ENCODE measurements at places on chromosomes 3 and 15.

GRCh38 chr15:42150219-42150970 lies 6.0 kb downstream of the PLA2G4F start:
- DNase-seq = no peak

GRCh38 chr15:28975766-28976179 lies 90.0 kb downstream of the APBA2 start:
- no peak for DNase-seq

GRCh38 chr15:88790486-88790885 lies 12.8 kb upstream of the ACAN start:
- DNase-seq = no peak

- no peak for DNase-seq
Measured at GRCh38 chr15:97903971-97904572, 56.4 kb upstream of the ARRDC4 start.

- no peak for DNase-seq
Measured at GRCh38 chr15:38549222-38549621, 15.4 kb downstream of the RASGRP1 start.

DNA sequence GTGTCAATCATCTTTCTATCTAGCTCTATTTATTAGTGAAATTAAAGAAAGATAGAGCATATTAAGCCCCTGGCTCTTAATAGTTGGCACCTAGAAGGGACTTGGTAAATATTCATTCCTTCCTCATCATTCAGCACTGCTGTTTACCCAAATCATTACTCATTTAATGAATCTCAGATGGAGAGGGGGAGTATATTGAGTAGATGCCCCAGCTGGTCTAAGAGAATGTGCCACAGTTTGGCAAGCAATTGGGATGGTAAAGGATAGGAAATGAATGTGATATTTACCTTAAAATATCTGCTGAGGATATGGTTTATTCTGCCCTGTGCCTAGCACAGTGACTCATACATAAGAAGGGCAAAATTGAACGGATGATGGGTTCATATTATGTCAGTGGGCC lies 6.0 kb downstream of the IL1RAP start:
- no peak for DNase-seq

DNA sequence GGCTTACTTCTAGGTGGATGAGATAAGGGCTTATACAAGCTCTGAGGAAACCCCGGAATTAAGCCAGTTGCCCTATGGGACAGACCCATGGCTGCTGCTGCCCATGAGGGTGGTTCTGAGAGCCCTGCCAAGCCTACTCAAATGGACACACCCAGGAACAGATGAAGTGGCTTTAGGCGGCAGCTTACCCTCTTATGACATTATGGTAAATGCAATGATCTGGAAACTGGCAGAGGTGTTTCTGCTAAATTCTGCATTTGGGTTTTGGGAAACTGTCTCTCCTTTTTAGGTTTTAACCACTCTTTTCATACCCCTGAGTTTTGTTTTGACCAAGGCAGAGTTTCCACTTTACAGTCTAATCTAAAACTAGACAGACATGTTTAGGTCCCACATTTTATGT lies 9.0 kb upstream of the ZBED2 start:
- DNase-seq = no peak

DNA sequence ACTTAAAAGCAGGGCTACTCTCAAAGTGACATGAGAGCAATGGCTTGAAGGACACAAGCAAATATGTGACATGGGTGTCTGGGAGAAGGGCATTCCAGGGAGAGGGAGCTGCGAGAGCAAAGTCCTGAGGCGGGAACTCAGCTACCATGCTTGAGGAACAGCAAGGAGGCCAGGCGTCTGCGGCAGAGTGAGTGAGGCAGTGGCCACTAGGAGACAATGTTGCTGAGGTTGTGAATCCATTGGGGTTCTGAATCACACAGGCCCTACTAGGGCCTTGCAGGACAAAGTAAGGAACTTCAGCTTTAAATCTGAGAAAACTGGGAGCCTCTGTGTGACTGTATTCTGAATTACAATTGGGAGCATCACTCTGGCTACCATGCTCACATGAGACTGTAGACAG lies 94.1 kb upstream of the PRICKLE2 start:
- DNase-seq = no peak

DNA sequence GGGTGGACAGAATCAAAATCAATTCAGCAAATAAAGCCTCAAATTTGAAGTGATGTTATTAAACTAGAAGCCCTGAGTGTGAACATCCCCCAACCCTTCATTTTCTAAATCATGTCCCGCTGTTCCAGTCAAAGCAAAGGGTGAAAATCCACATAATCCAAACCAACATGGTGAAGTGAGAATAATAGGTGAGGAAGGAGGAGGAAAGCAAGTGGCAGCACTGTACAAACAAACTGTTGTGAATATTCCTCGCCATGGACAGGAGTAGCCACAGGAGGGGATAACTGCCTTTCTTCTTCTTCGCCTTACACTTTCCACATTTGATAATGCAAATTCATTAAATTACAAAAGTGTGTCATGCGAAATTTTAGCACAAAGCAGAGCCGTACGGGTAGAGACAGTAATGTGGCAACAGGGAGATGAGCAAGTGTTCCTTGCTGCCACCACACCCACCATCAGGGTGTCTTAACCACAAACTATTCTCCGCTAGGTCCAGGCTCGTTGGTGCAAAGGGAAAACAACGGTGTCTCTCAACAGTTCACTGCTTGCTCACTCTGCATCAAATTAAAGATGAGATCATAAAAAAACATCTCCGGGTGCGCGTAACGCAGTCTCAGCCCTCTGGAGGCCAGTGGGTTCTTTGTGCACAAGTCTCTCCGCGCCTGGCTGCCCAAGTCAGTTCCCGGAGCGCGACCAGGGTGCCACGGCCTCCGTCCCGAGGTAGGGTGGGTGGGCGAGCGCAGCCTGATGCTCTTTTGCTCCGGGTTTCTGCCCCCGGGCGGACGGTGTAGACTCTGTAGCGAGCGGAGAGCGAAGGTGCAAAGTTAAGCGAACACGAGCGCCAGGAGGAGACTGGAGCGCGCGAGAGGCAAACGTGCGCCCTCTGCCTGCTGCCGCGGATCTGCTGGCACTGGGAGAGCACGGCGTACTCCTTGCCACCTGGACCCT lies 6.7 kb downstream of the EPHA3 start:
- DNase-seq = no peak

- DNase-seq = no peak
Measured at GRCh38 chr15:63284335-63284734, 6.9 kb downstream of the APH1B start.

DNA sequence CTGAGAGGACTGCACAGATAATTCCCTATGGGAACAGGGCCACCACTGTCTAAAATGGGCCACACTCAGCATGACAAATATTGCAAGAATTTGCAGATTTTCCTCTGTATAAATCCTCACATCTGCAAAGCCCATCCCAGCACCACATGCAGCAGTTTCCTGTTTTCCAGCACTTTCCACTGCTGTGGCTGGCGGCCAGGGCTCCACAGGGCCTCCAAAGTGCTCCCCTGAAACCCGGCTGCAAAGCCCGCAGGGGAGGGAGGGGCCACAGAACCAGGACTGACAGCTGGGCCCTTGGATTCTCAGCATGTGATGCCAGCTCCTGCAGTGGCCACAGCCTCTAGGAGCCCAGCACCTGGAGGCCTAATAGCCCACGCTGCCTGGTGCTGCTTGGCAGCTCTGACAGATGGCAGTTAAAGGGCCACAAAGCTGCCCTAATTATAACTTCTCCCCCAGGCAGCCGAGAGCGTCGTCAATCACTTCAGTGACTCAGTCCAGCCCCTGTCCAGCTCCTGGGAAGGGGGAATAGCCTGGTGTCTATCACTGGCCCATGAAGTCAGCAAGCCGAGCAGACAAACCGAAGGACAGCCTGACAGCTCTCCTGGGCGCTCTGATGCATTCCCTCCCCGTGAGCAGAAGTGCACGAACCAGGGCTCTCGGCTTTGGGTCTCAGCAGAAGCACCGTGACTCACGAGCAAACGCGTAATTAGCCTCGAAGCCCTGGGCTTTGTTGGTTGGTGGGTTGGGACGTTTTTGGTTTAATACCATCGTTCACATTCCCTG lies 4.7 kb downstream of the LRRC15 start:
- no peak for DNase-seq

- peak; percentile 8 for DNase-seq
Measured at GRCh38 chr3:24288496-24289236, 206.0 kb downstream of the THRB start.

- DNase-seq = no peak
Measured at GRCh38 chr3:80592792-80593191, 825.0 kb upstream of the ROBO1 start.

DNA sequence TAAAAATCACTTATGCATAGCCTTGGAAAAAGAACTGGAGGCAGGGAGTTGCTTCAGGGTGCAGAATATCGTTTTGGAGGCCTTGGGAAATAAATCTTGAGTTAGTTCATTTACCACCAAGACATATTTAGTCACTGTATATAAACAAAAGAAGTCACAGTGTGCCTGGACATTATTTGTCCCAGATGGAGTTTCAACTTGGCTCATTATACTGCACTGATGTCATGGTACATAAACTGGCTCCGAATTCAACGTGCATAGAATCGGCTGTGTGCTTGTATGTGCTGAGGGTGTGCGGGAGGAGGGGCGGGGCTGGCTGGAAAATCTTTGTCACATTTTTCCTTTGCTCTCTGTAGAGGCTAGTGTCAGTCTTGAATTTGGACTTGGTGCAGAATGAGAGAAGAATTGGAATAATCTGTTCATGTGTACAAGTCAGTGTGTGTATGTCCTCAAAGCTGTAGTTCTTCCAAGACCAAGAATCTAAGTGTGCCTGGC lies 86.6 kb downstream of the FNDC3B start:
- no peak for DNase-seq

DNA sequence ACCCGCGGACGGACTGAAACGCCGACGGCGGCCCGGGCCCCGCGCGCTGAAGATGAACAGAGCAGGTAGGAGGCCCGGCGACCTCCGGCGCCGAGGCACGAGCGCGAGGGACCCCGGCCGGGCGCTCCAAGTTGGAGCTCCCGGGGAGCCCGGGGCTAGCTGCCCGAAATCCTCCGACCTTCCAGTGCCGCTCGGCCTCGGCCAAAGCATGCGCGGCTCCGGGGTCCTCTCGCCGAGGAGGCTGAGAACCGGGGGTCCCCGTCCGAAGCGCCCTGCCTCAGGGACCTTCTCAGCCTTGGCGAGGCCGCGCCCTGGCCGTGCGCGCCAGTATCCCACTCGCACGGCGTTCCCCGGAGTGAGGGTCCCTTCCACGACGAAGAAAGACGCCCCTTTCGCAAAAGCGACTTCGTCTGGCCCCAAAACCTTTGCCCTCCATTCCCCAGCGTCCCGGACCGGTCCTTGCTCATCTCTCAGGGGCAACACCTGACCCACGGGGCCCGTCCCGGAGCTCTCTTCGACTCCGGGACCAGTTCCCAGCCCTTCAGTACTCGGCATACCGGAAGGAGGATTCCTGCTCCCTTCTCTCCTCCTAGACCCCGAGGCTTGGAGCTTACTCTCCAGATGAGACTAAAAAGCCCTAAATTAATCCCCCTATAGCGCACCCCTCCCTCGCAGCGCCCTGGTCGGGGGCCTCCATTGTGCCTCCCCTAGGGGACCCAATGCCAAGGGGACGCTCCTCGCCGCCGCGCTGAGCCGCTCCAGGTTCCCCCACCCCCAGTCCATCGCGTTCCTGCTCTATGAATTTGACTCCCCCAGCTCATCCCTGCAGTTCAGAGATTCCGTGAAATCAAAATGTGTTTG lies 7.7 kb upstream of the FGD5 start:
- DNase-seq = no peak

- no peak for DNase-seq
Measured at GRCh38 chr3:164390046-164390445, 688.2 kb downstream of the SI start.

DNA sequence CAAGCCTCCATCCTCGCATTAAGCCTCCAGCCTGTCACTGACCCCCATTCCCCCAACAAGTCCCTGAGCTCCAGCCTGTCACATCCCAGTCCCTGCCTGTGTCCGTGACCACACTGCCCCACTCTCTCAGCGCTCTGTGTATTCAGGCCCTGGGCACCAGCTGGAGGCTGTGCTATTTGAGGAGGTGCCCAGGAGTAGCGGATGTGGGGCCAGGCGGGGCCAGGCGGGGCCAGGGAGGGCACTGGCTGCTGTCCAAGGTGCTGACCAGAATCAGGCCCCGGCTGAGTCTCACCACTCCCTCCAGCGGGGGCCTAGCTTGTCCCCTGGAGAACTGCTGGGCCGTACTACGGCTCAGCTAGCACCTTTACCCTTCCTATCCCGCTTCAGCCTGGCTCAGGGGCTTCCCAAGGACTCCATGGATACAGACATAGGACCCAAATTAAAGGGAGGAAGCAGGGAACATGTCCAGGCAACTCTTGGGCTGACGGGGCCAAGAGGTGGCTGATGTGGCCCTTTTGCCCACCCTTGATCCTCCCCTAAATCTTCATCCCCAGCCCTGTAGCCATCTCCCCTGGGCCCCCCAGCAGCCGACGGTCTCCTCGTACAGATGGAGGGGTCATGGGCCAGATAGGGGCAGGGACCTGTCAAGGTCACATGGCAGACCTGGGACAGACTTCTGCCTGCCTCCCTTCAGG lies 1.1 kb downstream of the HHATL start:
- DNase-seq = peak; percentile 12

- DNase-seq = no peak
Measured at GRCh38 chr3:56373386-56373785, 94.9 kb downstream of the ERC2 start.

DNA sequence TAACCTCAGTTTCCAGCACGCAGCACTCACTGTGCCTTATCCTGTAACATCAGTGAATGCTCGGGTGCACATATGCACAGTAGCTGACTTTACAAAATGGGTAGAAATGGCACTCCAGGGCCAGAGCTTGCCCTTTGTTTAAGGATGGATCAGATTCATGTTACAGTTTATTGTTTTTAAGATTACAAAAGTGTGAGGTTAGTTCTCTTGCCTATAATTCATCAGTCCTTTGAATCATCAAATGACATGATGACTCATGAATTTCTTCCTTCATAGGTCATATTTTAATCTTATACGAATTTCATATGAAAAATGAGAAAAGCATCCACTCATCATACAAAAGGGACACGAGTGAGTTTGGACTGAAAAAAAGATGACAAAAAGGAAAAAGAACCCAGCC lies 545.3 kb downstream of the GBE1 start:
- no peak for DNase-seq

DNA sequence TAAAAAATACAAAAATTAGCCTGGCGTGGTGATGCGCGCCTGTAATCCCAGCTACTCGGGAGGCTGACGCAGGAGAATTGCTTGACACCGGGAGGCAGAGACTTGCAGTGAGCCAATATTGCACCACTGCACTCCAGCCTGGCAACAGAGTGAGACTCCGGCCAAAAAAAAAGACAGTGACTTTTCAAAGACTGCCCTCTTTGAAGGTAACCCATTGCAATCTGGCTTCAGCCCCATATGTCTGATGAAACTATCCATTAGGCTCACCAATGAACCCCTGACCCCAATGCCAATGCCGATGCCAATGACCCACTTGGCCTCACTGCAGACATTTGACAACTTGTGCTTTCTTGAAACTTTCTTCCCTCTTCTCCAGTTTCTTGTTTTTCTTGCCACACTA lies 54.3 kb downstream of the NCEH1 start:
- no peak for DNase-seq

DNA sequence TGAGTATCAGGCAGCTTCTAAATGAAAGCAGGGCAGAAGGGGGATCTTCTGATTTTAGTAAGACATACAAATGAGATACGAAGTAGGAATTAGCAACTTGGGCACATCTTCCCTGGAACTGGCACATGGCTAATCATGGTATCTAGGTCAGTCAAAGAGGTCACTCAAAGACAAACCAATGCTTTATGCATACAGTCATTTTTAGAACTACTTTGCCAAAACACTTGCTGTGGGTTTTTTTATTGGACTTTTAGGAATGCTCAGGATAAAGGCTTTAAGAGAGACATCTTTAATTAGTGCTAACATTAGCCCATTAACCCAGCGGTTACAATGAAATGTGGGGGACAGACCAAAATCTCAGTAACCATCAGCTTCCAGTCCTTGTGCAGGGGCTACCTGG lies 51.7 kb downstream of the GPR176 start:
- no peak for DNase-seq
